ENCODE measurements at places on chromosomes 4 and X.

- no peak for DNase-seq
These were observed 55.2 kb downstream of the CLNK start for GRCh38 chr4:10629394-10629793.

DNA sequence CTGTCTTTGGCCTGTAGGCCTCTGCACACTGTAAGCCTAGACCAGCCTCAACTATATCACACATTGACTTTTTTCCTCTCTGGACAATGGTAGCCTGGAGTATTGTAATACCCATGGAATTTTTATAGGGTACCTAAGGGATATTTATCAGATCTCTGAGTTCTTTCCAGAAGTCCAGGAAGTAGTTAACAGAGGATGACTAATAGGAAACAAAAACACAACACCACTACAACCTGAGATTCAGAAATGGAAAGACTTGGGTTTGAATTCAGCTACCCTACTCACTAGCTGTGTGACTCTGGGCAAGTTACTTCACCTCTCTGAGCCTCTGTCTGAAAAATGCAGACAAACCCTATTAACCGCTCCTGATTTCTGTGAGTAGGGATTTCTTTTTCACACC is 7.7 kb upstream of the STX18 start:
- peak; percentile 56 for DNase-seq

- DNase-seq = peak; percentile 31
These were observed 276.6 kb downstream of the BCOR start for GRCh38 chrX:39820938-39821708.

- no peak for DNase-seq
These were observed 95.8 kb downstream of the IQCM start for GRCh38 chr4:149719806-149720205.

DNA sequence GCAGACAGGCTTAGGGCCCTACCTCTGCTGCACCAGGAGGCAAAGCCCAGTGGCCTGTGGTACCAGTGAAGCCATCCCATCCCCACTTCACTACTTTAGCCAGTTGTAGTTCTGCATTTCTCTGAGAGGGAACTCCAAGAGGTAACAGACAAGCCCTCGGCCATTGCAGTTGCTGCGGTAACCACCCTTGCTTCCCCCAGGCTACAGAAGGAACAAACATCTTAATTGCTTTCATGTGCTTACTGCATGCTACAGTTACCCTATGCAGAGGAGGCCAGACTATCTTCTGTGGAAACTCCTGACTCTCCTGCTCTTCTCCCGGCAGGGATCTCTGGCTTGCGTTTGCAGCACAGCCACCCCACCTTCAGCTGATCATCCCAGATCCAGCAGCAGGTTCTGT is 67.8 kb downstream of the SPIN4 start:
- peak; percentile 8 for DNase-seq

GRCh38 chr4:149836546-149836945 is 20.9 kb upstream of the IQCM start:
- peak; percentile 55 for DNase-seq

- DNase-seq = peak; percentile 16
These were observed 106.1 kb upstream of the TMEM150C start for GRCh38 chr4:82667761-82668480.

DNA sequence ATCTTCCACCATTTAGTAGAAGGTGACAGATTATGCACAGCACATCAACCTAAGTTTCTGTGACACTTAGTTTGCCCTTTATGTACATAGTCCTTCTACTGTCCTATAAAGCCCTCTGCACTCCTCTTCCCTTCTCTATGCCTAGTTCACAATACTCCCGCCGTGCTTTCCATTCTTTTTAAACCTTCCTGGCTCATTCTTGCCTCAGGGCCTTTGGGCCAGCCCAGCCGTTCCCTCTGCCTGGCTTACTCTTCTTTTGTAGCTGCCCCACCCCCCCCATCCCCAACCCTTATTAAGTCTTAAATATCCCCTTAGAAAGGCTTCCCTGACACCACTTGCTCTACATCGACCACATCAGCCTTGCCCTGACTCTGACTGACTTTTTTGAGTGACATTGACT is 33.0 kb downstream of the SGMS2 start:
- DNase-seq = no peak

- DNase-seq = no peak
These were observed 215.6 kb downstream of the MAML3 start for GRCh38 chr4:139938414-139938813.

GRCh38 chr4:141914746-141915145 is 278.4 kb downstream of the IL15 start:
- DNase-seq = peak; percentile 68

GRCh38 chr4:82489076-82489475 is 58.7 kb downstream of the ENOPH1 start:
- DNase-seq = no peak

DNA sequence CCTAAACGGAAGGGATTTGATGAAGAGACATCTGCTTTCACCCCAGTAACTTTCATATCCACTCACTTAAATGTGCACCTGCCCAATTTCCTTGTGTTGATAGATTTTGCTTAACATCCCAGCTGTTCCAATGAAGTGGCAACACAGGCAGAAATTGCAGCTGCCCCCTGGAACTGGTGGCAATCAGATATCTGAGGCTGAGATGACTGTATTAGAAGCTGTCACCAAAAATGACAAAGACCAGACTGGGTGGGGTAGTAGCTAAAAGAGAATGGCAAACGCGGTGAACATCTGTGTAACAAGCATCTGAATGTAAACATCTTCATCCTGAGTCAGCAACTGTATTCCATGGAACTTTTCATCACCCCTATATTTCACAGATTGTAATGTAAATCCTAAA is 17.1 kb downstream of the GABRA2 start:
- DNase-seq = no peak

- DNase-seq = peak; percentile 64
These were observed 739 bp downstream of the GAK start for GRCh38 chr4:931194-931959.

- DNase-seq = peak; percentile 80
These were observed 13.4 kb upstream of the SRPX start for GRCh38 chrX:38233891-38234667.

GRCh38 chr4:148651991-148652390 is 209.8 kb upstream of the NR3C2 start:
- no peak for DNase-seq

DNA sequence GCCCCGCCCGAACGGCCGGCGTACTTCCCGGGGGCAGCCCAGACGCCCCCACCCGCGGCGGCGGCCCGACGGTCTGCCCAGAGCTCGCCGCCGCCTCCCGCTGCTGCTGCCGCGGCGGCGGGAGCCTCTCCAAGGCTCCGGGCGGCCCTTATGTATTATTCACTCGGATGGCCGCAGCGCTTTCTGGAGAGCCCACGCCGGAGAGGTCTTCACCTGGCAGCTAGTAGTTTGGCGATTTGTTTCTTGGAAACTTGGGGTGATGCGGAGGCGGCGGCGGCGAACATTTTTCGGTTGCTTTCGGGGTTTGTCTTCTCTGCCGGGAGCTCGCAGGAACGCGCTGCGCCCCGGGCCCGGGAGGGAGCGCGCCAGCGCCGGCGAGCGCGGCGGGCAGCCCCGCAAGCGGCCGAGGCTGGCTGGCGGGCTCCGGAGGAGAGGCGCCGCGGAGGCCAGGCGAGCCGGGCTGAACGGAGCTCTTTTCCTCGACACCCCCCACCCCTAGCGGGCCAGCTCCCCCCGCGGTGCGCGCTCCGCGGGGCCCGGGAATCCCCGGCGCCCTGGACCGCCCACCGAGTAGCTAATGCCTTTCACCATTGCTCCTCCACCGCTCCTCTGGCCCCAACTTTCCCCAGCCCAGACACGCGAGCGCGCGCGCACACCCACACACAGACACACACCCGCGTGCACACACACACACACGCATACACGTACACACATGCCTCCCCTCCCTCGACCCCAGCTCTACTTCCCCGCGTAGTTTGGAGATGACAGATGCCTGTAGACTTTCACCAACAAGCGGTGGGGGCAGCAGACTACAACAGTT is 113.5 kb downstream of the DHX15 start:
- peak; percentile 37 for DNase-seq

- DNase-seq = no peak
These were observed 135.6 kb upstream of the TLL1 start for GRCh38 chr4:165737309-165737972.

DNA sequence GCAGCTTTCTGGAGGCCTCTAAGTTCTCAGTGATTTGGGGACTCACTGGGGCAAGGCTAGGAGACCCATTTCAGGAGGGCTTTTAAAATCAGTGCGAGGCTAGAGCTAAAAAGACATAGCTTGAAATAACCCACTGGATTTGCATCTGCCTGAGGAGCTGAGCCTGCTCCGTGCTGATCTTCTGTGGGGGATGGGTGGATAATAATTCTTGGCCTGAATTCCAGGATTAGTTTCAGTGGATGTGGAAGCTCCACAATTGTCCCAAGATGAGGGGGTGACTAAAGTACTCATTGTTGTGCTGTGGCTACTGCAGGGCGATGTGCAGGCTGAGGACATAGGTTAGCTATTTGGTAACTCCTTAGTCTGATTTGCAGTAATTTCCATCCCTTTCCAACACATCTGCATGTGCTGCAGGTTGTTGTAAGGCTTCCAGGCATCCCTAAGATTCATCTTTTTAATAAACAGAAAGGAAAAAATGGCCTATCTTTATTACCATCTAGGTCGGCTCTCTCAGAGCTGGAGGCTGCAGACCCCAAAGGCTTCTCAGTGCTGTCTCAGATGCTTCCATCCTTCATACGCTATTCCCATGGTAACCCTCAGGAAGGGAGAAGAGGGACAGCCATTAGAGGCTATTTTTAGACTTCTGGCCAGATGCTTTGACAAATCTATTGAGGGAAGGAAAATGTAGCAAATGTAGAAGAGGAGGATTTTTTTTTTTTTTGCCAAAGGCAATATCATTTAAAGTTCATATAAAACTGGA is 63.4 kb downstream of the GRXCR1 start:
- DNase-seq = no peak

DNA sequence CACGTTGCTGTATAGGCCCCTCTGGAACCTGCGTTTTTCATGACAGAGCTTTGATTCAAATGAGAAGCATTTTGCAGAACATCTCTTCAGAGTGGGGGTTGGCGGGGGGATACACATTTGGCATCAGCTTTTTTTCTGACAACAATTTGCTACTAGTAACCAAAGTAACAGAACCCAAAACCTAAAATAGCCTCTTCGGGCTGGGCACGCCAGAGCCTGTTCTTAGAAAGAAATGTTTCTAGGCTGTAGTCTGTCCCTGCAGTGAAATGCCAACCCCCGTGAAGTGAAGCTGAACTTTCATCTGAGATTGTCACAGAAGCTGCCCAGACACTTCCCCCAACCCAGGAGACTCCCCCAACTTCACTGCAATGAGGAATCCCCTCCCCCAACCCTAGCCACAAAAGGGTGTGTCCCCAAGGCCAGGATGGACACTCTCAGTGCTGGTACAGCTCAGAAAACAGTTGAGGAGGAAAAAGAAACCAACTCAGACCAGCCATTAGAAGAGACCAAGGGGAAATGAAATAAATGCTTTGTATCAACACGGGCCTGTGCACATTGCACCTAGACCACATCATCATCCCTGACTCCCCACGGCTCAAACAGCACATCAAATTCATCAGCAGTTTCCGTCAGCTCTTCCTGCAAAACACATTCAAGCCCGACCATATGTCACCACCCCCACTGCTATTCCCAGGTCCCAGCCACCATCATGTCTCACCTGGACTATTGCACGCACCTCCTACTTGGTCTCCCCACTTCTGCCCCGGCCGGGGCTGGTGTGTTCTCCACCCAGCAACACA is 8.4 kb upstream of the MAN2B2 start:
- DNase-seq = no peak

DNA sequence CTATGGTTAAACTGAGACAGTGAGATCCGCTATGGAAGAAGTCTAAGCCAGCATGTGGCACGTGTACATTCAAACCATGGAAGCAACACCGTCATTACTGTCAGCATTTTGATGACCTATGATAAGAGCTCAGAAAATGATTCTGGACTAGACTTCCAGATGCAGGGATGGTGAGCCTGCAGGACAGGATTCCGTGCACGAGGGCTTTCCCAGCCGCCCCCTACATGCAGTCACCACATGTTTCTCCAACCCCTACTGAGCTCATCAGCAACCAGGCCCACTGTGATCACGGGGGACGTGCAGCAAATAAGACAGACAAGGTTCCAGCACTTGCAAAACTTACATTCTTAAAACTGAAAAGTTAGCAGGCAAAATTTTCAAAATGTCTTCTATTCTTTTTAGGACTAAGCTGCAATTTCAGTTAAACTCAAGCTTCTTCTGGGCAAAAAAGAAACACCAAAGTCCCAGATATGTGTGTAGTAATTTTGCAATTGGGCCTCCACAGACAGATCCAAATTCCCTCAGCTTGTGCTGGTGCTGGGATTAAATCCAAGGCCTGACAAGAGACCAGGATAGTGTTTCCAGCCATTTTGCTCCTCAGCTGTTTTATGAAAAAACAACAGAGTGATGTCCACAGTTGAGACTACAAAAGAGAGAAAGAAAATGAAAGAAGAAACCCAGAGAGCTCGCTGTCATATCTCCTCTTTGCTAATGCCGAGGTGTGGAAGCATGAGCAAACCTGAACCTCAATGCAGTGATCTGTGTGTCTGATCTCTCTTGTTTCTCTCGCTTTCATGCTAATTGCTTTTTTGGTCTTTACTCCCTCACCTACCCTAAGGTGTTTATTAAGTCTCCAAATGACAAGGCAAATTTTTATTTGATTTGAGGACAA is 118.2 kb downstream of the AFAP1 start:
- DNase-seq = no peak

DNA sequence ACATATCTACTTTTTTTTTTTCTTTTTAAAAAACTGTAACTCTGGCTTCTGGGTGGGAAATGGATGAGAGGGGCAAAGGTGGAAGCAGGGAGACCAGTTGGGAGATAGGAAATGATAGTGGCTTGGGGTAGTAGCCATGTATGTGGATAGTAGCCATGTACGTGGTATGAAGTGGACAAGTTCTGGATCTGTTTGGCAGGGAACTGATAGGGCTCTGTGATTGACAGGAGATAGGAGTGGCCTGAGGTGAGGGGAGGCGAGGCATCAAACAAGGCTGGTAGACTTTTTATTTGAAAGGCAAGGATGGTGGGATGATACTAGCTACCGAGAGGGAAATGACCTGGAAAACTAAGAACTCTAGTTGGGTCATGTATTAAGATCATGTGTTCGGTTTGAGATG is 117.8 kb downstream of the AFF1 start:
- DNase-seq = no peak

DNA sequence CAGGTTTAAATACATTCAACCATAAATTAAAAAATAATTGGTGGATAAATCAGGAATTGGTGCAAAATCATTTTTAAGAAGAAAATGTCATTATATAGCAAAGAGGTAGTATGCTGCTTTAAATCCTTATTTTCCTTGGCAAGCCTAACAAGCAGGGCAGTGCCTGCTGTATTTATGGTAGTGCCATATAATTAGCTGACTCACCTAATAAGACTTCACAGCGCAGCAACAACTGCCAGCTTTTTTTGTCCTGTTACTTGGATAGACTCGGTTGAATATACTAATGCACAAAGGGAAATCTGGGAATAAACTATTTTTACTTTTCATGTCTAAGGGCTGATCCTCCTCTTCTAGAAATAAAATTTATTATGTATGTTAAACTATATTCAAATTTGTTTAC is 99.1 kb downstream of the SNCA start:
- DNase-seq = peak; percentile 71

GRCh38 chr4:36740796-36741310 is 459.4 kb downstream of the DTHD1 start:
- DNase-seq = no peak

- peak; percentile 30 for DNase-seq
These were observed 22.8 kb upstream of the ADAMTS3 start for GRCh38 chr4:72591547-72592454.

Measured in EH (cell line).